ENCODE measurements at places on chromosomes 2 and 18. TPM values are rescaled to one million over a fixed set of nuclear protein-coding genes. Genes with fewer than 3 reads are reported as not detected.

- no peak for DNase-seq
Observed at GRCh38 chr2:100042562-100042961, 99.8 kb downstream of the AFF3 start.

GRCh38 chr2:51516667-51517066 is 484.7 kb upstream of the NRXN1 start:
- DNase-seq: no peak

GRCh38 chr2:236972491-236973342 is 113.0 kb upstream of the COPS8 start:
- DNase-seq: no peak

GRCh38 chr2:28390746-28391563 is 1.7 kb upstream of the FOSL2 start:
- DNase-seq: no peak

GRCh38 chr2:235495373-235496238 is 1.8 kb downstream of the AGAP1 start:
- DNase-seq: no peak

GRCh38 chr2:85154048-85154753 is 21.0 kb downstream of the TCF7L1 start:
- DNase-seq: no peak

DNA sequence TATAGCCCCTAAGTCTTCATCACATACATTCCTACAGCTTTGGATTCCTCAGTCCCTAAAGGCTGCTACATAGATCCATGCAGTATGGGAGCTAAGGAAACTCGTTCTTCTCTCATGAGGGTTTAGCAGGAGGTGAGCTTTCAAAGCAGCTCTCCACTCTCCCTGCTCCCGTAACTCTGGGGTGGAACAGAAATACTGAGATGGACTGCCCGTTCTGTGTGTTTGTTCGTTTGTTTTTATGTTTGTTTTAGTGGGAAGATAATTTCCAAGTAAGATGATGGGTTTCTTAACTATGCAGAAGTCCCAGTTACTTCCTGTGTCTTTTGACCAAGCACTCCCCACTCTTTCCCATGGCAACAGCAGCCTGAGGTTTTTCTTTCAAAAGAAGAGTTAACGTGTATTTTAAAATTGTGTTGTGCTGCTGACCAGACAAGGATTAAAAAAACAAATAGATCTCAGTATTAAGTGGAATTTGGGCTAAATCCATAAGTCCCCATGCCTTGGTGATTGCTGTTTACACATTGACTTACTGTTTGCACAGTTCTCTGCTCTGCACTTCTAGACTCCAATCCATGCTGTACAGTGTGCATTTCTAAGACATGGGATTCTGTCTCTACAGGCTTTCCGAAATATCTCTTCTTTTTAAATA is 156.4 kb upstream of the SH3BP4 start:
- DNase-seq: no peak

FIGN gene
- total RNA-seq: not detected

RTP5 gene
- 0.68 TPM for total RNA-seq

GRCh38 chr2:37753758-37754157 is 82.3 kb upstream of the CDC42EP3 start:
- no peak for DNase-seq

CTAGE1 gene
- not detected for total RNA-seq

SOWAHC gene
- total RNA-seq: 0.23 TPM

REG3A gene
- total RNA-seq: not detected

- DNase-seq: no peak
Observed at GRCh38 chr2:55107436-55107835, 57.2 kb upstream of the RTN4 start.

GRCh38 chr18:54752185-54752584 is 76.1 kb upstream of the RAB27B start:
- DNase-seq: no peak

PRADC1 gene
- 9.1 TPM for total RNA-seq

CXCR1 gene
- total RNA-seq: 19.2 TPM

NRP2 gene
- total RNA-seq: 0.40 TPM

NPHP1 gene
- total RNA-seq: 0.24 TPM

GREB1 gene
- 2.4 TPM for total RNA-seq

DNA sequence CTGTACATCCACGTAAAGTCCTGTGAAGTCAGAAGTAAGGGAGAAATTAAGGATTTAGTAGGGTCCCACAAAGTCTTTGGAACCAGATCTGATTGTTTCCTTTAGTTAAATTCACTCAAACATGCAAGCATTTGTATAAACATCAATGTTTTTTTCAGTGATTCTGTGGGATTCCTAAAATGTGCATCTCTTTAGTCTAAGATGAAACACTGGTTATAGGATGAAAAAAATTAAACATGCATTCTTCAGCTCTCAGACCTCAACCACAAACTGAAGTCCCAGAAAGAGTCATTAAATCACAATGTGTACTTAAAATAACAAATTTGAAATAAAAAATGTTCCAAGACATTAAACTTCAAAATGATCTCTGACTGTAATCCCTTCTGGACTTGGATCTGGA is 76.5 kb upstream of the APCDD1 start:
- DNase-seq: no peak

SGPP2 gene
- not detected for total RNA-seq

FAM110C gene
- 8.5 TPM for total RNA-seq

DNA sequence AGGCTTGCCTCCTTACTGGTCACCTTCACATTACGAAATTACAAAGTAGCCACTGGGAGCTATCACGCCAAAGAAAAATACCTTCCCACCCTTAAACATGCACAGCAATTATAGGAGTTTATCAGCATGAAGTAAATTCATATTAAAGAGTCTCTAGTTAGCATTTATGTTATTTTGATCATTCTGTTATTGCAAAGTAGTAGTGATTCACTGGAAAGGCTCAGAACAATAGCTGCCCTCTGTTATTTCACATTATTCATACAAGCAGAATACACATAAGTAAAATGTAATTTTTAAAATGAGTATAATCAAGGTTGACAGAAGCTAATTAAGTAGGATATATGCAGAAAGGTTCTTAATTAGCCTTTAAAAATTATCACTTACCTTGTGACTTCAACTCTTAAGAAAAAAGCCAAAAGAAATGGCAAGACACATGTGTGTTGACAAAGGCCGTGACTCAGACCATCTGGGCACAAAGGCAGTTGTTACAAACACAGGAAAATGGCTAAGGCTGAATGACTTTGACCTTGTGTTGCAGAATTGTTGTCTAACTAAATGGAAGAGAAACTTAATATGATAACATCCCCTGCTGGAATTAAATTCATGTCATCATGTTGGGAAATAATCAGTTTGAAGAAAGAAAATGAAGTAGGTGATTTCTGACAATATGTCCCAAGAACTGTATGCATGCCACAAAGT is 108.3 kb downstream of the ARL6IP6 start:
- no peak for DNase-seq

DNA sequence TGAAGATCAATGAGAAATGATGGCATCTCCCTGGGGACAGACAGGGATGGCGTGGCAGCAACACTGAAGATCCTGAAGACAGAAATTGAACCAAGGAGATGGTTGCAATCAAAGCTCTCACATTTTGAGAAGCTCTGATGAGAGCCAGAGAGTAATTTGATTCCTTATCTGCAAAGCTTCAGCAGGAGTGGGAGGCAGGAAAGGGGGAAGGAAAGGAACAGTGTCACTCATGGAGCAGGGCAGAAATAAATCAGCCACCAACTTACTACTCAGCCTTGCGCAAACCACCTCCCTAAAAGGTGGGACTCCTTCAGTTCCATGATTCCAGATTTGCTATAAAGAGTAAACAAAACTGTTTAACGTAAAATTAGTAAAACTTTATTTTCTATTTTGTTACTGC is 119.2 kb downstream of the CACNB4 start:
- no peak for DNase-seq

DNA sequence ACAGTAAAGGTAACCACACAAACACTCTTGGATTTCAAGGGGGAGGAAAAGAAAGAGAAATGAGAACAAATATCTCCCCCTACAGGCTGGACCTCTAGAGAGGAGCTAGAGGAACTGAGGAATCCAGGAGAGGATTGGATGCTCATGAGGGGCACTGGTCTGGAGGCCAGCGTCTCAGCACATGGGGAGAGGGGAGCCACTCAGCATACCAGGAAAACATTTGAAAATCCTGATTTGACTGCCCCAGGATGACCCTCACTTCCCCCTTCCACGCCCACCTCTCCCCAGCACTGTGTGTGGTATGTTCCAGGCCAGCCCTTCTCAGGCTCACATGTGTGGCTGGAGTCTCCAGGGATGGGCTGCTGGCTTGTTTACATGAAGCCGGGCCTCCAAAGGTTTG is 396.8 kb upstream of the ID2 start:
- no peak for DNase-seq

CD8B2 gene
- 0.49 TPM for total RNA-seq

DNA sequence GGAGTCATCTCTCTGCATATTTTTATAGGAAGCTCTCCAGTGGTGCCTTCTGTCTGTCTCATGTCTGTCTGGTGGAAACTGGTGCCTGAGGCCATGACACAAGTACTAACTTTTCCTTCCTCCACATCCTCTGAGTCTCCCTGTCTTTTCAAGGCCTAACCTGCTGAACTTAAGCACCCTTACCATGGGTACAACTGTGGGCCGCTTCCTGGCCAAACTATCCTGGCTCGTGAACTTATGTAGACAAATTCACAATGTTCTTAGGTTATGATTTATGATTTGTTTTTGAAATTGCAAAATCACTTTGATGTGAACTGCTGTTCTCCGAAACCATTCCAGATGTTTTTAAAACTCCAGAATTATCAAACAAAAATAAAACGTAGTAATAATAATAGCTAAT is 804.5 kb upstream of the POU3F3 start:
- DNase-seq: no peak

GRCh38 chr2:117745537-117745936 is 69.0 kb upstream of the DDX18 start:
- no peak for DNase-seq

GRCh38 chr18:79695856-79696850 is 16.6 kb downstream of the CTDP1 start:
- DNase-seq: no peak

DNA sequence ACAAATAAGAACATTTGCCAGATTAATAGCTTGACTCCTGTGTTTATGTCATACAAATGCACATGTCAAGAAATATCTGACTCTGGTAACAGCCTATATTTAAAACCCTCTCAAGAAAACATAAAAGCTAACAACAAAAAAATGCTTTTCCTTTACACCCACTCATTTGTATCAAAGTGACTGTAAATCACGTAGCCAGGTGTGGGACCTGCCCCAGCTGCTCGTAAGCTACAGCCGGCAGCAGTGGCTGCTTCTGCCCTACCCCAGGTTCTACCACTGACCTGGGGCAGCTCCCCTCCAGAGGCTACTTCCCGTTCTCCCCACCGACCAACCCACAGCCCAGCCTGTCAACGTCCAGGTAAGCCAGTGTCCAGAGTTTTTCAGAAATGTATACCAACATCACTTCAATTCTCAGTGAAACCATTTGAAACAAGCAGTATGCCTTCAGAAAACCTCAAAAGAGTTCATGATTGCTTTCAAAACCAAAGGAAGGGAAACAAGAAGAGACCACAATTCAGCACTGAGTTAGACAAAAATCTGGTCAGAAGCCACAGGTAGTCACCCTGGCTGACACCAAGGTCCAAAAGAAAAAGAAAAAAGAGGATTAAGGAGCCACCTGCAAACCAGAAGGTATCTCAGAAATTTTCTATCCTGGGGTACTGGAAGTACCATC is 40.4 kb downstream of the KIDINS220 start:
- DNase-seq: no peak

WDR75 gene
- total RNA-seq: 38.5 TPM

METTL5 gene
- total RNA-seq: 14.7 TPM

DNA sequence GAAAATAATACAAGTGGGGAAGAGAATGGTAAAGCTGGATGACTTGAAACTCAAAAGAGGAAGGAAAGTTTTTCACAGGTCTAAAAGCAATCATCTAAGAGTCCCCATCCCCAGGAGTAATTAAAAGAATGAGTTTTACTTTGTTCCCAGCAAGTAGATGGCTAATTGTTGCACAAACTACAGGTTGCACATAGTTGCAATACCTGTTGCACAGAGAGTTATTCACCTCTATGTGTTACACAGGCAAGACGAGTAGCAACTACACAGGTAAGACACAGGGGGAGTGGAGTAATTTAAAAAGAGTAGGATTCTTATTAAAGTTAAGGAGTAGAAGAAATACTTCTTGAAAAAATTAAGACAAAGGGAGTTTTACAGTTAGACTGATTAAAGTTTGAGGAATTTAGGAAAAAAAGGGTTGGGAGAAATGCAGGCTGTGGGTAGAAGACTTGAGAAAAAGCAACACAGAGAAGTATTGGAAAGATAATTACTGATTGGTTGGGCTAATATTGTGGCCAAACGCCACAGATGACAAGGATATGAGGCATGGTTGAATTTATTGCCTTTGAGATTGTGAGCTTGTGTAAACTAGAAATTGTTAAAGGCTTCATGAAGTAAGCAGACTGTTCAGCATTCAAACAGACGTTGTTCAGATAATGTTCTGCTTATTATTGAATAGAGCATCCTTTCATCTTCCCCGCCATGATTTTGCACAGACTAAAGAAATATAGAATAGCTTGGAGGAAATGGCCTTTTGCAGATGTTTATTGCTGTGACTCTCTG is 699.3 kb downstream of the NR4A2 start:
- DNase-seq: no peak

EIF2AK3 gene
- total RNA-seq: 43.7 TPM

- no peak for DNase-seq
Observed at GRCh38 chr18:36628435-36629137, 200.2 kb downstream of the TPGS2 start.

EVX2 gene
- total RNA-seq: not detected

GRCh38 chr2:215442401-215442787 is 6.5 kb upstream of the FN1 start:
- no peak for DNase-seq

GRCh38 chr18:64244571-64244970 is 95.7 kb upstream of the LINC00305 start:
- DNase-seq: no peak

DPP10 gene
- total RNA-seq: not detected

DNA sequence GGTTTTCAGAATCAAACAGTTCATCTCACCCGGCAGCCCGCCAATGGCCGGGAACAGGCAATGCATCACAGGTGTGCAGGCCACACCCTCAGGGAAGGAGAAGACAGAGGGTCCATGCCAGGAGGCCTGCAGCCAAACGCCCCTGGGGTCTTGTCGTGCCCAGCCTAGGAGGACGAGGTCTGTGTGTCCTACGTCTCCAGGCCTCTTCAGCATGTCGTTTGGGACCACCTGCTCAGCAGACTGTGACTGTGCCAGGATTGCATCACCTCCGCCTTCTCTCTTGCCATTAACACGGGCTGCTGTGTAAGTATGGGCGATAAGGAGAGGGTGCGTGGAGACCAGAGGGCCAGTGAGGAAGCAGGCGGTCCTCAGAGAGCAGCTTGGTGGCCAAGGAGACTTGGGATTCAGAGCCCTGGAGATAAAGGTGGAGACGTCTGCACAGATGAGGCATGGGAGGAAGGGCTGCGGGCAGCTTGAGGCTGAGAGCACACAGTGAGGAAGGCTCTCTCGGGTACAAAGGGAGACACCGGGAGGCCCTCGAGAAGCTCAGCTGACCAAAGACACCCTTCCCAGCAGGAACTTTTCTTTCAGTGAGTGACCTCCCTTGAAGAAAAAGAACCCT is 37.4 kb upstream of the KLHL29 start:
- DNase-seq: no peak

C2orf81 gene
- total RNA-seq: 1.7 TPM

STRN gene
- total RNA-seq: 49.9 TPM
